ENCODE measurements at places on chromosomes 7 and 10. TPM values are rescaled to one million over a fixed set of nuclear protein-coding genes. Genes with fewer than 3 reads are reported as not detected.
A peak's percentile ranks its signal among the peaks of the same experiment; 100 is the strongest.

The ADRB1 gene
- polyA plus RNA-seq: 0.57 TPM

The TUBAL3 gene
- polyA plus RNA-seq: 0.05 TPM

The C10orf95 gene
- 0.11 TPM for polyA plus RNA-seq

The SKIDA1 gene
- polyA plus RNA-seq: 0.61 TPM

The PSD gene
- polyA plus RNA-seq: 276 TPM

The CNNM1 gene
- polyA plus RNA-seq: 2.3 TPM

The KLF14 gene
- 0.03 TPM for polyA plus RNA-seq

The GPR26 gene
- polyA plus RNA-seq: not detected

GRCh38 chr10:70592186-70592735 is 10.3 kb downstream of the PRF1 start:
- no peak for DNase-seq

- no peak for DNase-seq
Observed at GRCh38 chr10:99770408-99771045, 11.9 kb upstream of the ABCC2 start.

DNA sequence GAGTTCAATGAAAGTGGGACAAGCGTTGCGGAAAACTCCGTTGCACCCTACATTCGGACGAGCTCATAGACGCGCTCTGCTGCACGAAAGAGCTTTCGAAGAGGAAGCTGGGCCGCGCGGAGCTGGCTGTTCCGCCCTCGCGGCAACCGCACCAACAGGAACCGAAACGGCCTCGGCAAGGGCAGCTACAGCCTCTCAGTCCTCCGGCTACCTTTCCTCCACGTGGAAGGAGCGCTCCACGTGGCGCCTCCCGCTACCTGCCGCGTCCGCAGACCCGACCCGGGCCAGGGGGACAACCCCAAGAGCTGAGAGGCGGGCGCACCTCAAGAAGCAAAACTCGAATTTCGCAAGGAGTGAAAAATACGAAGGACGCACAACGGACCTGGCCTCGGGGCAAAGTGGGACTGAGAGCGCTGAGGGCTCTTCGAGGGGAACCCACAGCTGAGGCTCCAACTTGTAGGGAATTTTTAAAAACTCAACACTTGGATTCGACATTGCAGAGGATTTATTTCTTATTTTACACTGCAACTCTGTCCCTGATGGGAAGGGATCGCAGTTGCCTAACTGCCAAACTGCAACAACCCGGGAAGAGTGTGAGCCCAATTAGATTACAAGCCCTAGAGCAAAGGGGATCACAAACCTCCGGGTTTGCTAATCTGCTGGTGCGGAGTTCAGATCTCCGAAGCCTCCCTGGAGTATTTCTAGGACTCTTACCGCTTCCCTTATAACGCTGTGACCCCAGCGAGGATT is 1.4 kb downstream of the HPSE2 start:
- no peak for DNase-seq

GRCh38 chr10:77479586-77479985 is 158.0 kb downstream of the KCNMA1 start:
- no peak for DNase-seq

DNA sequence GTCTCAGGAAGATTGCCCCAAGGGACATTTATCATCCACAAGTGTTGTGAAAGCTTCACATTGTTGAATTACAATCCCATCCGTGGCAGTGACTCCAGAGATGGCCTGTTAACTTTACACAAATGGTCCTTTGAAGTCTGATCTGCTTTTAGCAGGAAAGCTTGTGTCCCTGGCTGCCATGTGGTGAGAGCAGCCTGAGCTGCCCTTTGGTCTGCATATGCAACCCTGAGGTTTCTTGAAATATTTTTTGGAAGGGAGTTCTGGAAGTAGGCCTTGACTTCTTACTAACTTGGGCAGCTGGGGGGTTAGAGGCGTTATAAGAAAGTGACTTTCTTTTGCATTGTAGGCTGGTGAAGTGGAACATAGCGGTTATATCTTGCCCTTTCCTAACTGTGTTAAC is 41.3 kb upstream of the FAM180A start:
- DNase-seq: no peak

- no peak for DNase-seq
Observed at GRCh38 chr10:83917537-83918506, 221.5 kb upstream of the GHITM start.

GRCh38 chr10:126099366-126099765 is 203.0 kb downstream of the FANK1 start:
- DNase-seq: no peak

DNA sequence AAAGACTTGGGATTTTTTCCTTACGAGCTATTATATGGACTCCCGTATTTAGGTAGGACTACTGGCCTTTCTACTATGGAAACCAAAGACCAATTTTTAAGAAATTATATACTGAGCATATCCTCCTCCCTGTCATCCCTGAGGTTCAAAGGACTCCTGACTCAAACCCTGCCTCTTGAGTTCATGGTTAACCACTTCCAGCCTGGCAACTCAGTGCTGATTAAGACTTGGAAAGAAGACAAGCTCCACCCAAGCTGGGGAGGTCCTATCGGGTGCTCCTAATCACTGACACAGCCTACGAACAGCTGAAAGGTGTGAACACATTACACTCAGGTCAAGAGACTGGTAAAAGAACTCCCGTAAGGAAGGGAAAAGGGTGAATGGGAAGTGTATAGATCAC is 66.8 kb downstream of the LYZL2 start:
- DNase-seq: no peak

DNA sequence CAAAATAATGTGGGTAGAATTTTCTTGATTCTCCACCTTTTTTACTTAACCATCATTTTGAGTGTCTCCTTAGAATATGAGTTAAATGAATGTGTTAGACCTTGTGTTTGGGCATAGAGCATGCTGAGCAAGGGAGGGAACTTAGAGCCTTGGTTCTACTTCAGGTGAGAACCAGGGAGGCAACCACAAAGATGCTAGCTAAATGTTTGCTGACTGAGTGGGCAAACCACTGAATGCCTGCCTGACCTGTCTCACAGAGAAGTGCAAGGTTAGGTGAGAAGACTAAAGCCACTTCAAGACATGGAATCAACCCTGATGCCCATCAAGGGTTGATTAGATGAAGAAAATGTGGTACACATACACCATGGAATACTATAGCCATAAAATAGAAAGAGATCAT is 242.6 kb upstream of the ZNF32 start:
- DNase-seq: no peak

DNA sequence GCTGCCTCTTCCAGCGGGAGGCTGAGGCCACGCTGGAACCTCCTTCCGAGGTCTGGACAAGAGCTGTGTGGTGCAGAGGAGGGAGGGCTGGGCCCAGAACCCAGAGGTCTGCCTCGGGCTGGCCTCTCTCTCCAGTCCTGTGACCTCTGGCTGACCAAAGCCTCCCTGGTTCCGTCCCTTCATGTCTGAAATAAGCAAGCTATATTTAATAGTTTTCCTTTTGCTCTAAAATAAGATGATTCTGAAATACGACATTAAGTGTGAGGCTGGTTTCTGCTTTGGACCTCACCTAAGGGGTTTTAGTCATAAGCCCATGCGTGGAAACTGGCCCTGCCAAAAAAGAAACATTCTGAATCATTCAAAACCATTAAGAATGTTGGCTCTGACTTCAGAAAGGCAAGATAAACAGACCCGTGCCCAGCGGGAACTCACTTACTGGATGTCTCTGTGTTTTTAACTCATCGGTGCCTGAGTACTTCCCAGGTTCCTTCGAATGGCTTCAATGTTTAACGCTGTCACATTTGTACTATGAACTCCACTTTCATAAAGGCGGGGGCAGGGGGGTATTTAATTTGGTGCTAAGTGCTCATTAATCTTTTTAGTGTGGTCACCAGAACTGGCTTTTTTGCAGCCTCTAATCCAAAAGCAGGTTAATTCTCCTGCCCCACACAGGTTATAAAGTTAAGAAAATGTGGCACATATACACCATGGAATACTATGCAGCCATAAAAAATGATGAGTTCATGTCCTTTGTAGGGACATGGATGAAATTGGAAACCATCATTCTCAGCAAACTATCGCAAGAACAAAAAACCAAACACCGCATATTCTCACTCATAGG is 157.5 kb upstream of the KLF14 start:
- DNase-seq: no peak

GRCh38 chr7:101779267-101779666 is 38.2 kb upstream of the CUX1 start:
- no peak for DNase-seq

GRCh38 chr7:1969459-1970284 is 263.1 kb downstream of the MAD1L1 start:
- no peak for DNase-seq

DNA sequence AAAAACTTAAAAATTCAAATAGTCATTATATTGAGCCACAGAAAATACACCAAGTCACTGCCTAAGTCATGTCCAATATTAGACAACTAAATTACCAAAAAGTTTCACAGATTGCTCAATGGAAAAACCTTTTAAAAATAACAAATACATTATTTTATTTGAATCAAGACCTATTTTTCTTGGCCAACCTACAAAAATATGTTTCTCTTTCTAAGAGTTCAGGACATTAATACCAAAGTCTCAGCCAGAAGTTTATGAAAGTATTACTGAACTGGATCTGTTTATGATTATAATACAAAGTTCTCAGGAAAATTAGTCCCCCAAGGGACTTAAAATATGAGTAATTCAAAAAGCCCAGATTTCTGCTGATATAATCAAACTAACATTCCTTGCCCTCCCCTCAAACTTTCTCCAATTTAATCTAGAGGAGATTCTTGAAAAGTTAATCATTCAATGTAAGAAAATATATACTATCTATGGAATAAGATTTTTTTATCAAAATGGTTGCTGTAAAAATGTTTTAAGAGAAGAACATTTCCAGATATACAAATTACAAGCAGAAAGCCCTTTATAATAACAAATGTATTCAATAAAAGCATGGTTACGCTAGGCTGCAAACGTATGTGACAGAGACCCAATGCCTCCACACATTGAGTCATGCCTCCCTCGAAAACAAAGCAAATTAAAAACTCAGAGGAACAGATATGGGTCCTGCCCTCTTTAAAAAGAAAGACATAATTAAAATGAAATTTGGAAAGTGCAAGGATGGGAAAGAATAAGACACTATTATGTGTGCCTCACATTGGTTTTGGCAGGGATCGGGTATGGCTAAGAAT is 381.6 kb downstream of the PARD3 start:
- DNase-seq: no peak

DNA sequence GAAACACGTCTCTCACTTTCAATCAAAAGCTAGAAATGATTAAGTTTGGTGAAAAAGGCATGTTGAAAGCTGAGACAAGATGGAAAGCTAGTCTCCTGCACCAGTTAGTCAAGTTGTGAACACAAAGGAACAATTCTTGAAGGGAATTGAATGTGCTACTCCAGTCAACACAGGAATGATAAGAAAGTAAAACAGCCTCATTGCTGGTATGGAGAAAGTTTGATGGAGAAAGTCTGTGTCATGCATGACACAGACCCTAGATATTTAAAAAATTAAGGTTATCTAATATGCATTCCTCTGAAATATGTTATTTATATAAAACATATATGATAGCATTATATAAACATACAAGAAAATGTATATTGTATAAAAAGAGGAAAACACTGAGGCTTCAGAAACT is 699.4 kb upstream of the FZD8 start:
- DNase-seq: no peak

- DNase-seq: no peak
Observed at GRCh38 chr7:74372511-74373111, 81.1 kb upstream of the GTF2IRD1 start.

GRCh38 chr10:71856619-71857018 is 5.6 kb upstream of the PSAP start:
- DNase-seq: no peak

- DNase-seq: peak; percentile 42
Observed at GRCh38 chr7:85023066-85023712, 163.7 kb downstream of the SEMA3D start.

All from urinary bladder (tissue), 4 donors.